ENCODE measurements at places on chromosomes 3 and 15. TPM values are rescaled to one million over a fixed set of nuclear protein-coding genes. Genes with fewer than 3 reads are reported as not detected.

Gene CAPN3
- 0.77 TPM for total RNA-seq

Gene TERC
- total RNA-seq = 580 TPM

Gene GOLGA6D
- total RNA-seq = not detected

Gene RLBP1
- total RNA-seq = not detected

Gene EHD4
- total RNA-seq = 22.8 TPM

Gene MYL3
- total RNA-seq = not detected

Gene ISG20
- 10.7 TPM for total RNA-seq

Gene TTLL3
- total RNA-seq = 12.7 TPM

Gene BBX
- 94.4 TPM for total RNA-seq

Gene RETNLB
- total RNA-seq = not detected

Gene ACVR2B
- 1.9 TPM for total RNA-seq

Gene ARL14
- total RNA-seq = not detected

Gene IMPG2
- total RNA-seq = under 0.01 TPM

Measured in regular cardiac myocyte (primary cell).